ENCODE measurements at places on chromosomes 3 and 15. TPM values are rescaled to one million over a fixed set of nuclear protein-coding genes. Genes with fewer than 3 reads are reported as not detected.

DNA sequence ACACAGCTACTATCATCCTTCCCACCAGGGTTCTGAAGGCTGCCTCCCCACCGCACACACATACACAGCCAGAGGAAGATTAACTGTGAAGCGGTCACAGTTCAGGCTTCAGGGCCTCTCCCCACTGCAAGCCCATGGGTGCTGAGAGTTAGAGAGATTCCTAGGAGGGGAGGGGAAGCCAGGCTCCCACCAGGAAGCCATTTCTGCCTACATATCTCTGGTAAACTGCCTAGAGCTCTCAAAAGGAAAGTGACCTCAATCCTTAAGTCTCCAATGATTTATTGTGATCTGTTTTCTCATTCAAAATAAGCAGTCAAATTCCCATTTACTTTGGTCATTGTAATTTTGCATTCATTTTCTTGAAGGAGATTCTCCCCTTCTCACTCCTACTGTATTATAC lies 141.0 kb upstream of the BNIP2 start:
- no peak for DNase-seq

- DNase-seq, result no peak
Measured at GRCh38 chr3:59320080-59320479, 270.3 kb upstream of the CFAP20DC start.

Gene INSYN1
- 0.31 TPM for total RNA-seq

Gene CADPS
- total RNA-seq, result not detected

GRCh38 chr15:90400759-90401314 lies 12.8 kb downstream of the IQGAP1 start:
- peak; percentile 97 for DNase-seq

DNA sequence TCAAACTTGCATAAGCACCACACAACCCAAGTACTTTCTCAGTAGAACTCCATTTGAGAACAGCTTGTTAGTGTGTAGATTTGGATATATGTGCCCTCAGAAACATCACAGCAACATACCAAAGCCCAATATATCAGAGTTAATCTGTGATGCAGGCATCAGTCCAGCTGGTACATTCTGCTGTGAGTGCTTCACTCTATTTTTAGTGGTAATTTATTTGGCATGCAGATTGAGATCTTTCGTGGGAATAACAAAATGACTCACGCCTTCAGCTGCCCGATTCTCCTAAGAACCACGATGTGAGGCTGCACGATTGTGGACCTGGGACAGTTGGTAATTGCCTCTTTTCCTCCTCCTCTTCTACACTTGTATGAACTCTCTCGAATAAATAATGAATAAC lies 730.7 kb downstream of the SQOR start:
- peak; percentile 60 for DNase-seq

- no peak for DNase-seq
Measured at GRCh38 chr3:105238367-105238766, 128.3 kb upstream of the ALCAM start.

Gene PXYLP1
- total RNA-seq, result 4.4 TPM

Gene ZDHHC23
- 6.2 TPM for total RNA-seq

DNA sequence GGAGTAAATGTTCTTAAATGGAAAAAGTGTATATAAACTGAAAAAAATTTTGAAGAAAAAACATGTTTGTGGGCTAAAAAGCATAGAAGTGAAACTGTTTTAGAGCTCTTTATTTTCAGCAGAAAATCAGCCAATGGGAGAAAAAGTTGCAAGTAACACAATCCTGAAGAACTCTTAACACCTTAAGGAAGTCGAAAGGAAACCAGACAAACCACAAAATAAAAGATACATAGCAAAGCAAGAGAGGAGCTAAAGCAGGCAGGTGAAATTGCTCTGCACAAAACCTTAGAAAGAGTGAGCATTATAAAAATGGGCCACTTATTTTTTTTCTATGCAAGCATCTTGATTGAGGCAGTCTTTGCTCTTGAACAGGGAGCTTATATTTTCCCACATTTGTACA lies 300.5 kb downstream of the RAP2B start:
- DNase-seq, result no peak

Gene SERINC4
- not detected for total RNA-seq

Gene MNS1
- total RNA-seq, result 1.1 TPM

GRCh38 chr3:16433701-16434151 lies 79.8 kb downstream of the RFTN1 start:
- DNase-seq, result no peak

DNA sequence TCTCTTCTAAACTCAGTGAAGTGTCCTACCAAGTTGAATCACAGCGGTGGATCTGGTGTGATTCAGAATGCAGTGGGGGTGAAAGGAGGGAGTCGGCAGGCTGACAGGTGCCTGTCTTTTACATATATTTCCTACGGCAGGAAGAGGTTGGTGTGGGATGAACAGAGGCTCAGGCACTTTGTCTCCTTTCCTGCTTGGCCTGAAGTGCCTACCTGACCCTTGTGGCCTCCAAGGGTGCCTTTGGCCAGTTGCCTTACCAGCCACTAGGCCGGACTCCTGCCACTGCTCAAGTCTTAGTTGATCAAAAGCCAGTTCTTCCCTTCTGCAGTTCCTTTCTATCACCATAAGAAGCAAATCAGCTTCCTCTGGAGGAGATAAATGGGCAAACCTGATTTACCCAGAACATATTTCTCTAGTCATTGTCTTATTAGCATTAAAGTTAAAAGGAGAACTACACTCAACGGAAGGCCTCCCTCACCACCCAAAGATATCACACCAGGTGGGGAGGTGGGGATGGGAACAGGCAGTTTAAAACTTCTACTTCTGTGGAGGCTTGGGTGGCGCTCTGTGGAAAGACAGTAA lies 52.1 kb downstream of the CRTC3 start:
- DNase-seq, result no peak

Gene FETUB
- total RNA-seq, result not detected

GRCh38 chr3:40593351-40593750 lies 68.6 kb downstream of the ZNF621 start:
- no peak for DNase-seq

DNA sequence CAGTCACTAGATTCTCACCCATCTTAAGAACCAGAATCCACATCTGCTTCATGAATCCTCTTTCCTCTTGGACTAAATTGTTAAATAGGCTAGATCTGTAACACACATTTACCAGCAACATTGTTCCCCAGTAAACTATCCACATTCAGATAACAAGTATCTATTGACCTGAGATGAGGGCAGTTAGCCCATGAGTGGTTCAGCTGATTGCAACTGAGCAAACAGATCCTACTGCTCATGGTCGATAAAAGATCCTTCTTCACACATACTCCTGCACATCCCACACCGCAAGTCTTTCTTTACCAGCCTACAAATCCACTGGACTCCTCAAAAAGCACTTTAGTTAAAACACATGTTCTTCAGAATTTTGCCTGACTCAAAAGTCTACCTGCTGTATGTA lies 59.2 kb downstream of the UACA start:
- DNase-seq, result no peak

Gene CTXN2
- total RNA-seq, result not detected

Gene GNAT1
- not detected for total RNA-seq

- no peak for DNase-seq
Measured at GRCh38 chr3:194099215-194099614, 36.7 kb upstream of the HES1 start.

Gene MAP6D1
- 4.1 TPM for total RNA-seq

Gene MESP1
- total RNA-seq, result 0.36 TPM

- DNase-seq, result no peak
Measured at GRCh38 chr3:49019941-49020329, 1.6 kb upstream of the DALRD3 start.

GRCh38 chr3:13165576-13165975 lies 92.3 kb upstream of the IQSEC1 start:
- no peak for DNase-seq

Gene SMARCC1
- total RNA-seq, result 71.5 TPM

GRCh38 chr3:8854656-8855055 lies 85.2 kb upstream of the OXTR start:
- peak; percentile 27 for DNase-seq

GRCh38 chr3:194087995-194088855 lies 47.7 kb upstream of the HES1 start:
- DNase-seq, result no peak

DNA sequence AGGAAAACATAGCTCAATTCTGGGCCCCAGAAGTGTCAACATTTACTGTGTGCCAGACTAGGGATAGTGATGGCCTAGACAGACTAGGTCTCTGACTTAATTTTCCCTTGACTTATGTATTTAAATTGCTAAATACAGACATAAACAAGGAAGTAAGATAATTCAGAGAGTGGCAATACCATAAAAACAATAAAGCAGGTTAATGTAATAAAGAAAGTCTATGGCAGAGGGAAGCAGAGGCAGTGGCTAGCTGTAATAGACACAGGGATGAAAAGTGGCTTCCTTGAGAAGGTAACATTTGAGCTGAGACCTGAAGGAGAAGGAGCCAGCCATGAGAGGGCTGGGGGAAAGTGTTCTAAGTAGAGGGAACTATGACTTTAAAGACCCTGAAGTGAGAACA lies 95.7 kb downstream of the TNIK start:
- no peak for DNase-seq

GRCh38 chr15:90294601-90295269 lies 29.3 kb downstream of the NGRN start:
- no peak for DNase-seq

DNA sequence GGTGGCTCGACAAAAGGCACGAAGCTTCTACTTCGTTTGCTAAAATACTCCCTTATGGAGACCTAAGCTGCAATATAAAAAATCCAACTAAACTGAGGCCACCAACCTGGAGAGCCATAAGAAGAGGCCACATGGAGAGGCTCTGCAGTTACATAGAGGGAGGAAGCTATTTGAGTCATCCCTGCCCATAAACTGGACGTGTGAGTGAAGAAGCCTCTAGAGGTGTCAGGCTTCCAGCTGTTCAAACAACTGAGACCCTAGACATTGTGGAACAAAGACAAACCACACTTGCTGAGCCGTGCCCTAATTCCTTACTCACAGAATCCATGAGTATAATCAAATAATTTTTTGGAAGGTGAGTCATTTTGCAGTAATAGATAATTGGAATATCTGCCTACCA lies 50.2 kb upstream of the GMNC start:
- DNase-seq, result no peak

DNA sequence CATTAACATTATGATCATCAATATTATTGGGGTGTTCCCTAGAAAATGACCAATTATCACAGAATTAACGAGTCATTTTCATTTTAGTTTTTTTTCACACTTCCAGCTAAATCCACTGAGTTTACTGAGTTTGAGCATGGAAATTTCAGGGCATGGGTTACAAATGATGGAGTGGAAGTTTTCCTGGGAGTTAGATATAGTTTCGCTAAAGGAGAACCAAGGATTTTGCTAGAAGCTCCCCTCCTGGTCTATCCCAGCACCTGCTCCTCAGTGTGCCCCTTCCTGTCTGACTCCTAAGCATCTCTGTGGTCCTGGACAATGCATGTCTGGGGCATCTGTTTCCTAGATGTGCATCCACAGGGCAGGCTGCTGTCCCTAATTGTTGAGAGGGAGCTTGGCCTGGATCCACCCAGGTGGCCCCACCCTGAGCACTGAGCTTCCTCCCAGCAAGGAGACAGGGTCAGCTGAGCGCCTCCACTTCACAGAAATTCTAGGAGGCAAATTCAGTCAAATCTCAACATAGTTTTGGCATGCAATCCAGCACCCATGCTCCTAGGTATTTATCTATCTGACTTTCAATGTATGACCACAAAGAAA lies 102.3 kb upstream of the GOLGA6L6 start:
- no peak for DNase-seq

GRCh38 chr3:110139048-110139447 lies 801.7 kb upstream of the DPPA4 start:
- no peak for DNase-seq

Gene FRMD5
- 1.7 TPM for total RNA-seq

DNA sequence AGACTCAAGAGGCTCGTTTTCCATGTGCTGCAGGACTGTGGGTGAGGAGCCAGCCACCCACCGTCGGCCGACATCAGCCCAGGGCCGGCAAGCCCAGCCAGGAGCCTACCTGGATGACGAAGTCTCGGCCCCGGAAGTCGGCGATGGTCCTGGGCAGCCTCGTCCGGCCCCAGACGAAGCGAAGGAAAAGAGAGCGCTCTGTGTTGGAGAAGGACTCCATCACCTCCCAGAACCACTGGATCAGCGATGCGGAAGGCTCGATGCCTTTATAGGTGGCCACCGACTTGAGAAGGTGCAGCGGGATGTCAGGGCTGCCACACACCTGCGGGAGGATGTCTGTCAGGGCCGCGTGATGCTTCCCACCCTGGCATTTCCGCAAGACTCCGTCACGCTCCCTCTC lies 13.8 kb upstream of the OCA2 start:
- no peak for DNase-seq

DNA sequence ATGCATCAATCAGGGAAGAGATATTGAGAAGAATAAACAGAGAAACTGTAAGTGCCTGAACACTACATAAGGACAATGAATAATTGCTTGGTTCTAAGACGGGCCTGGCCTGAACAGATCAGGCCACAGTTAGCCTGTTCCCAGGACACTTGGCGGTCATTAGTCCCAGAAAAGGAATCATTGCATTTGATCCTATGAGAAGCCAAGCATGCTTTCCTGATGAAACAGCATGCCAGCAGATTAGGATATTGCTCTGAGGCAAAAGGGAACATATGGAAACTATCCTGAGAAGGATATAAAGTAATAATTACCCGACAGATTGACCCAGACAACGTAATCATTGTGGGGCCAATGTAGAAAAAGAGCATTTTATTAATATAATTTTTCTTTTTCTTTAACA lies 51.9 kb downstream of the STRIT1 start:
- peak; percentile 77 for DNase-seq

Gene TICRR
- 5.1 TPM for total RNA-seq

Gene MAP2K5
- total RNA-seq, result 17.8 TPM

- peak; percentile 42 for DNase-seq
Measured at GRCh38 chr3:173553635-173554280, 156.2 kb downstream of the NLGN1 start.

DNA sequence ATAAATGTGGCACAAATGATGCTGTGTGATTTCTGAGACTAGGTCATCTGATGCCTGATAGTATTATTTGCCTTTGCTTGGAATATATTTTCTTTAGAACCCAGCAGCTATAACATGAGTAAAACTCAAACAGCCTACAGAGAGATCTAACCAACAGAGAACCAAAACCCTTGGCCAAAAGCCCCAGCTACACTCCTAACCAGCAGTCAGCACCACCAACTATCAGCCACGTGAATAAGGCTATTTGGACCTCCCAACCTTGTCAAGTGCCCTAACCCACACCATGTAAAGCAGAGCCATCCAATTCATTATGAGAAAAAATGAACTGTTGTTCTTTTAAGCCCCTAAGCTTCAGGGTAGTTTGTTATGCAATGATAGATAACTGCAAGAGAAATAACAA lies 114.6 kb upstream of the MELTF start:
- no peak for DNase-seq

- DNase-seq, result peak; percentile 75
Measured at GRCh38 chr3:112519424-112520001, 20.2 kb upstream of the BTLA start.

Gene PAQR5
- 1.4 TPM for total RNA-seq

Gene LRRC15
- total RNA-seq, result 140 TPM

Measured in HFFc6 (cell line).